ENCODE measurements at places on chromosomes 2 and 18.

DNA sequence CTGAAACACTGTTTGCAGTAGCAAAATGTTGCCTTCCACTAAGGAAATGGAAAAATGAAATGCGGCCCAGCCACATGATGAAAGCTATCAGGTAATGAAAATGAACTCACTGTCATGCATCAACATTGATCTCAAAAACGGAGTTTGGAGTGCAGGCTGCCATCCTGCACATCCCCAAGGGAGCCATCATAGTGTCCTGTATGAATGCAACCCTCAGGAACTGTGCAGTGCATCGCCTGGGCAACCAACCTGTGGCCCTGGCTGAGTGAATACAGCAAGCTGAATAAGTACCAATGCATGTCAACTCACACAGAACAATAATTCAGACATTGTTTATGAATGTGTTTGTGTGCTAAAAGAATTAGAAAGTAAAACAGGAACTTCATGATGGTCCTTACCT, 23.1 kb upstream of the TXNDC2 start:
- DNase-seq, result no peak

GRCh38 chr2:25558262-25558661, 115.1 kb downstream of the DTNB start:
- DNase-seq, result peak; percentile 78

DNA sequence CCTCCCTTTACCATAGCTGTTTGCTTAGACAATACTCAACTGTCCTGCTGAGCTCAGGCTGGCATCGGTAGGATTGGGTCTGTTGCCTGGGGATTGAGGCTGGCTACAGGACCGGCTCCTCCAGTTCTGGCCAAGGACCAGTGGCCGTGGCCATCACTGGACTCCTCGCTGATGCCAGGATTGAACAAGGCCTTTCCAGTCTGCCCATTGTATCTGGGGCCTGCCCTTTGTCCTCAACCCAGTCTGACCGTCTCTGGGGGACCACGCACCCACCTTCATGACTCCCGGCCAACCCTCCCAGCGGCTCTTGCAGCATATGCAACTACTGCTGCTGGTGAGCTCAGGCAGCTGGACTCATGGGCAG, 28.7 kb downstream of the SH2D6 start:
- no peak for DNase-seq

GRCh38 chr2:177889818-177890460, 182.6 kb downstream of the PDE11A start:
- DNase-seq, result no peak

DNA sequence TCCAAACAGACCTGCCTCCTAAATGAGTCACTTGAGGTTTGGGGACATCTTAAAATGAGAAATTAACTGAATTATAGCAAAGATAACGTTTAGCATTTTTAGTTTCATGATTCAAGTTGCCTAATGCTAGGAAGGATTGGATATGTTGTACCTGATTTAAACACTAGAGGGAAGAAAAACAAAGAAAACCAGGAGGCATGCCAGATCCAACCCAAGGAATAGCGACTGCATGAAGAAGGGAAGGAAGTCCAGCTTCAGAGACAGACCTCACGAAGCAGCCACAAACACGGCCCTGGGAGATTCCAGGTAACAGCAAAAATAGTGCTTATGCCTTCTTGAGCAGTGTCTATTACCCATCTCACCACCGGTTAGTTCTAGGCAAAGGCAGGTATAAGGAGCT, 499.9 kb upstream of the SPHKAP start:
- no peak for DNase-seq

GRCh38 chr2:48362515-48362914, 167.4 kb upstream of the STON1 start:
- no peak for DNase-seq

DNA sequence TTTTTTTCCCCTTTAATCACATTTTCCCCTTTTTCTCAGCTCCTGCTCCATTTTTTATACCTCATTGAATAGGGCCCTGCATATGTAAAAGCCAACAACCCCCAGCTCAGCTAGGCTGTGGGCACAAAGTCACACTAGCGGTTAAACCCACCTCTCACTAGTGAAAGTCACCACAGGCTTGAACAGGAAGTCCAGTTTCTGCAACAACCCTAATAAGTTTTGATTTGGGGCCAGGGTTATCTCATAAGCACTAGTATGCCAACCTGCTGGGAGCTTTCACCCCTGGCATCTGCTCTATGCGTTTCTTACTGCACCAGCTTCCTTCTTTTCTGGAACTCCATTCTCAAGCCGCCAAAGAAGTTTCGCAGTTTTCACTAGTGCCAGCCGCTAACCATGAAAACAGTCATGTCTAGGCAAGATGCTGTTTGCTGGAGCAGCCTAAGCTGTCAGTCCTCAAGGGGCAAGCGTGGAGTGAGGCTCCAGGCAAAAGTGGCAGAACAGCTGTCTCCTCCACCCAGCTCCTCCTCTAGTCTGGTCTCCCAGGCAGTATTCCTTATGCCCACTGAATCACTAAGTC, 197.0 kb upstream of the MEIS1 start:
- DNase-seq, result no peak

DNA sequence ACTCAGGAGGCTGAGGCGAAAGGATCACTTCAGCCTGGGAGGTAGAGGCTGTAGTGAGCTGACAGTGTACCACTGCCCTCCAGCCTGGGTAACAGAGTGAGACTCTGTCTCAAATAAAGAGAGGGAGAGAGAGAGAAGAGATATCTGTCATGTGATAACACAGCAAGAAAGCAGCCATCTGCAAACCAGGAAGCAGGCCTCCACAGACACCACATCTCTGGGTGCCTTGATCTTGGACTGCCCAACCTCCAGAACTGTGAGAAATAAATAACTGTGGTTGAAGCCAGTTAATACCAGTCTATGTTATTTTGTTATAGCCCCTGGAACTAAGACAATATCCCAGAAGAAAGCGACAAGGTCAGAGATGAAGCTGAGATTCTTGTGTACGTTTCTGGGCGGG, 2.6 kb upstream of the CCDC68 start:
- no peak for DNase-seq

DNA sequence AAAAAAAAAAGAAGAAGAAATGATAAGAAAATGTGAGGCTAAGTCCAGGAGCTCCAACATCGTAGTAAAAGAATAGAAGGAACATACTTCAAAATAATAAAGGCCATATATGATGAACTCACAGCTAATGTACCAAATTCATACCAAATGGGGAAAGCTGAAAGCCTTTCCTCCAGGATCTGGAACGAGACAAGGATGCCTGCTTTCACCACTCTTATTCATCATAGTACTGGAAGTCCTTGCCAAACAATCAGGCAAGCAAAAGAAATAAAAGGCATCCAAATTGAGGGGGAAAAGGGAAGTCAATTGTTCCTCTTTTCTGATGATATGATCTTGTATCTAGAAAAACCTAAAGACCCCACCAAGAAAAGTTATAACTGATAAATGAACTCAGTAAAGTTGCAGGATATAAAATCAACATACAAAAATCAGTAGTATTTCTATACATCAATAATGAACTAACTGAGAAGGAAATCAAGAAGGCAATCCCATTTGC, 170.6 kb downstream of the METTL4 start:
- DNase-seq, result no peak

DNA sequence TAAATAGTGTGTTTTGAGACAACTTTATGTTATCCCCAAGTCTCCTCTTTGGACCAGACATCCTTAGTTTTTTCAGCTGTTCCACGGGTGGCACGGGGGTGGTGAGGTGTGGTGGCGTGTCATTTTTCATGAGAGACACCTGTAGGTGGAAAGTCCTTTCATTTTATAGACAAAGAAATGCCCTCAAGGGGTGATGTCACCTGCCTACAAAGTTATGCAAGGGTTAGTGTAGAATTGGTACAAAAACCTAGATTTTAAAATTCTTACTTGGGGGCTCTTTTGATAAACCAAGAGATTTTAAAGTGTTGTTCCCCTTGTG, 15.3 kb downstream of the CTDP1 start:
- DNase-seq, result no peak

DNA sequence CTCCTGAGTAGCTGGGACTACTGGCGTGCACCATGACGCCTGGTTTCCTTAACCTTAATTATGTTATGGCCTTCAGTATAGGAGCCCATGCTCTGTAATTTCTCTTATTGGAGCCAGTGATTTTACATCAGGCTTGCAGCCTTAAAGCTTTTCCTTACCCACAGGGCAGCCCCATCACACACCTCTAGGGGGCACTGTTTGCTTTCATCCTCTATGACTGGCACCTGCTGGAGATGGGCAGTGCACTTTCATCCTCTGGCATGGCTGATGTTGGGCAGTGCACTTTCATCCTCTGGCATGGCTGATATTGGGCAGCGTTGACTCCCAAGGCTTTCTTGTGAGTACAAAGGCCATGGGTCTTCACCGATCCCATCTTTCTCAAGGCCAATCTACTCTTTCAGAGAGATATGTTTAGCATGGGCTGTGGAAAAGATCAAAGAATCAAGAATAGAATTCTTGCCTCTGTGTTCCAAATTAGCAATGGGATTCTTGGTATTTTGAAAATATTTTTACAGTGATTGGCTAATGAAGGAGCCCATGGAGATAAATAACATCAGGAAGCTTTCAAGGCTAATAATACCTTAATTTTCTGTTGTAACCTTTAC, 80.7 kb upstream of the MEX3C start:
- DNase-seq, result no peak

- DNase-seq, result no peak
Measured at GRCh38 chr2:141641462-141641861, 489.4 kb downstream of the LRP1B start.

- DNase-seq, result no peak
Measured at GRCh38 chr2:75074228-75074627, 115.8 kb downstream of the POLE4 start.

DNA sequence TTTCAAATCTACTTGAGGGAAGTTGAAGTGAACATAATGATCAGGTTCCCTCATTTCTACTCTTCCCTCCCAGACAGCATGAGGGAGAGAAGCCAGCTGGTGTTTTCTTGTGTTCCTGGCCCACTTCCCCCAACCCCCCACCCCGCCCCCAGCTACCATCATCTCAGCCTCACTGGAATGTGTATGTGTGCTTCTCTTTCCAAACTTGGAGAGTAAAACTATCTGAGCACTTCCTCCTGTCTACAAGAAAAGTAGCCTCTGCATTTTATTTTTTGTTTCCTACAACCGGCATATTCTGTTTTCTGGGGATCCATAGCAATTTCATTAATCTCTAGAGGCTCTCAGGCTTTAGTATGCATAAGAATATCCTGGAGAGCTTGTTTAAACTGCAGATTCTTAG, 53.6 kb upstream of the GRHL1 start:
- DNase-seq, result no peak

DNA sequence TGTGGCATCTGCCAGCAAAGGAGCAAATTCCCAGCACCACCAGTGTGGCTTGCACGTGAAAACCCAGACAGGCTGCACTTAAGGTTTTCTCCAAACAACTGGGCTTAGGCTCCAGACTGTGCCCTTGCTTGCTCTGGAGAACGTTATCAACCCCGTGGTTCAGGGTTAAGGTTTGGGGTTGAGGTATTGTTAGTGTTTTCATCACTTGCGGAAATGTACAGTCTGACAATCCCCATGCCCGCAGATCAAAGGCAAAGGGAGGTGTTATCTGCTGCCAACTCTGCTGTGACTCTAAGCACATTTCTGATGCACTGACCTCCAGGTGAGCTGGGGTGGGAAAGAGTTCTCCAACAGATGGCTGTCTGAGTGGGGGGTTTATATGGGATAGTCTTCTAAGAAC, 253.5 kb upstream of the NT5C1B start:
- DNase-seq, result no peak

GRCh38 chr2:197205585-197206215, 104.9 kb downstream of the ANKRD44 start:
- peak; percentile 64 for DNase-seq

- DNase-seq, result no peak
Measured at GRCh38 chr2:18077231-18077630, 198.8 kb downstream of the KCNS3 start.

DNA sequence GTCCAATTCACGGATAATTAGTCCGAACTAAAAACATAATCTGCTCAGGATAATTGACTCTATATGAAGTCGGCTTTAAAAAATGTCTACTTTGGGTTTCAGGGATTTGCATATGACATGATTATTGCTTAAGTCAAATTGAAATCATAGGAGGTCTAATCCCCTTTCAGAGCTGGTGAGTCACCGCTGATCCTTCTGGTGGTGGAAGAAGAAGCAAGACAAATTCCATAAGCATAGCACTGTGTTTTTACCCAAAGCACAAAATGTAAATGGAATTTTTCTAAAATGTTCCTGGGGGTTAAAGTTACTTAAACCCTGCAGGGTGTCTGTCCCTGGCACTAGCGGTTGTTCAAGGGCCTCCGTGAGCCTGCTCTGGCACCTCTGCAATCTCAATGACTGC, 460.2 kb downstream of the LRATD1 start:
- no peak for DNase-seq

DNA sequence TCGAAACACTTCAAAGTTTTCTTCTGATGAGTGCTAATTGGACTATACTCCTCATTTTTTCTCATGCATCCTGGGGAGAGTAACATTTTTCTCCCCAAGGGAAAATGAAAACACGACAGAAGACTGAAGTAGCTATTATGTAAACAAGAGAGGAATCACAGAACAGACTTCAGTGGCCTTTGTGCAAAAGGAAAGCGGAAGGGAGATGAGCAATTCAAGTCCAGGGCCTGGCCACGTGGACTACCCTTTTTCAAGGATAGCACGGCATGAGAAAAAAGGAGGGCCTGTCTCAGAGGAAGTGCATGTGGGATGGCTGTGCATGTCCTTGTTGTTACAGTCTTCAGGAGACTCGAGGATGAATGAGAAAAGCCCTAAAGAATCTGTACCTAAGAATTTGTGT, 43.8 kb upstream of the KCNE4 start:
- no peak for DNase-seq

- DNase-seq, result no peak
Measured at GRCh38 chr2:70468878-70469277, 84.7 kb downstream of the TGFA start.

Data from GM10248 (cell line).